ENCODE measurements at places on chromosomes 16 and 17.

DNA sequence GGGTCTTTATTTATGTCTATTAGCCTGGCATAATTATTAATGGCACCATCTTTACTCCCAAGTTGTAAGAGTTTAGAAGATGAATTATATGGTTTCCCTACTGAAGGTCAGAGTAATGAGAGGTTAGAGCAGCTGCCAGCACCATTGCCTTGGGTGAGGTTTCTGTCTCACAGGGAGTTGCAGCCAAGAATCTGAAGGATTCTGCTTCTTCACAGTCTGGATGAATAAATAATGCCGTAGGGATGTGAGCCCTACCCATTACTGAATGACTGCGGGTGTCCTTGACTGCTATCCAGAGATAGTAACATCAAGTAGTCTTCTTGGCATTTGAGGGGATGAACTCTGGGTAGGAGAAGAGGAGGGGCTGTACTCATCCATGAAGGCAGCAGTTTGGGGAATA is 52.8 kb upstream of the SMIM36 start:
- no peak for DNase-seq

DNA sequence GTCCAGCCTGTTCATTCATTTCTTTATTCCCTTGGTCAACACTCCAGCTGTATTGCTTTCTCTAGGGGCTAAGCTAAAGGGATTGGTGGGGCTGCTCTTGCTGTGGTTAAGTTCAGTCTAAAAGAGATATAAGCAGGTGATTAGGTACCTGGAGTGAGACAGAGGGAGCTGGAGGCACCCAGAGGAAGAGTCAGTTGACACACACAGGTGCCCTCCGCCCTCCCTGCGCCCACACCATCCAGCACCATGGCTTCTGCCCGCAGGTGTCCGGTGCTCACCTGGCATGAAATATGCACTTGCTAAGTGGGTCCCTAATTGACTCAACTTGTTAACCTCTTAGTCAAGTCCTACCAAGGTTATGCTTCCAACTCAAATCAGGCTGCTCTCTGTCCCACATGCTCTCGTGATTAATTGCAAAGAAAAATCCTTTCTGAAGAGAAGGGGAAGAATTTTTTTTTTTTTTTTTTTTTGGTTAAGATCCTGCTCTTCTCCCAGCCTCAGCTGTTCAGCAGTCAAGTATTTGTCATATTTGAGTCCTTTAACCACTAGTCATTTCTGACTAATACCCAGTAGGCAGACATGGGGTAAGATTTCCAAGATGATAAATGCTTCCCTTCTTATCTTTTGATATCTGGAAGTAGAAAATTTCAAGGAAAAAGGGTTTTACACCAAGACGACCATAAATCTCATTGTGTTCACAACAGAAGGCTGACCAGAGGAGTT is 199.8 kb upstream of the WSCD1 start:
- DNase-seq: no peak

DNA sequence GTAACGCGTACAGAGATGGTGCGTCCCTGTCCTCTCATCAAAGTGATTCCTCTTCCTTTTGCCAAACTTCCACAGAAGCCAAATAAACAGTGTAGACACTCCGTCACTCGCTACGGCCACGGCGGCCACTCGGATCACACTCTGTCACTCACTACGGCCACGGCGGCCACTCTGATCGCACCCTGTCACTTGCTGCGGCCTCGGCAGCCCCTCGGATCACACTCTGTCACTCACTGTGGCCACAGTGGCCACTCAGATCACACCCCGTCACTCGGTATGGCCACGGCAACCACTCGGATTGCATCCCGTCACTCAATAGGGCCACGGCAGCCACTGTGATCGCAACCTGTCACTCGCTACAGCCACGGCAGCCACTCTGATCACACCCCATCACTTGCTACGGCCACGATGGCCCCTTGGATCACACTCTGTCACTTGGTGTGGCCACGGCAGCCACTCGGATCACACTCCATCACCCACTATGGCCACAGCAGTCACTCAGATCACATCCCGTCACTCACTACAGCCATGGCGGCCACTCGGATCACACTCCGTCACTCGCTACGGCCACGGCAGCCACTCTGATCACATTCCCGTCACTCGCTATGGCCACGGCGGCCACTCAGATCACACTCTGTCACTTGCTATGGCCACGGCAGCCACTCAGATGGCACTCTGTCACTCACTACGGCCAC is 170.8 kb downstream of the BANP start:
- DNase-seq: no peak

GRCh38 chr17:37702598-37702997 is 42.3 kb downstream of the HNF1B start:
- no peak for DNase-seq

DNA sequence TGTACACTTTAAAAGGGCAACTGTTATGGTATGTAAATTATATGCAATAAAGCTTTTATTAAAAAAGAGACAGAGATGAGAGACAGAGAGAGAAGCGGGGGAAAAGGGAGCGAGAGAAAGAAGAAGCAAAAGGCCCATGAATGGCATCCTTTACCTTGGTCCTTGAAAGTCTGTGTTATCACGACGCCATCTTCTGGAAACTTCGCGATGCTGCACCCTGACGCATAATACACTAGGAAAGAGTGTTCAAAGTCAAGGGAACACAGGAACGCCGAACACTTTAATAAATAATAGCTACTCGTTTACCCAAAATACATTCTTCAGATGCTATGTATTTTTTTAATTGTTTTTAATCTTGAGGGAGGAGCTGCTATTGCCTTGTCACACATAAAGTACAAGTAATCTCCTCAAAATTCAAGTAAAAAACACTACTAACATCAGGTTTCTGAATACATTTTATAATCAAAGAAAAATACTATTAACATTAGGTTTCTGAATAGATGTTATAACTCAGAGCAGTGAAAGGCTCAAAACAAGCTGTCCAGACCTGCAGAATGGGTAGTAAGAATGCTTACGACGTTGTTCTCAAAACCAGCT is 23.0 kb upstream of the SLC38A8 start:
- DNase-seq: no peak

GRCh38 chr16:46833460-46833800 is 2.5 kb upstream of the C16orf87 start:
- DNase-seq: no peak

GRCh38 chr17:50221266-50221863 is 19.9 kb upstream of the COL1A1 start:
- DNase-seq: peak; percentile 39

- peak; percentile 93 for DNase-seq
Measured at GRCh38 chr17:50507871-50508572, at the start of gene MYCBPAP. MYCBPAP (plus strand) TSS chr17:50508439; CDS start chr17:50508675, 236 bp downstream.

GRCh38 chr17:49968405-49969133 is 421 bp upstream of the DLX4 start:
- peak; percentile 87 for DNase-seq

Data from GM13977 (cell line).